Esophagus muscularis mucosa (tissue), 4 donors: ENCODE measurements at places on chromosomes 16 and 17. TPM values are rescaled to one million over a fixed set of nuclear protein-coding genes. Genes with fewer than 3 reads are reported as not detected.

Gene NPIPB13
- total RNA-seq, result 0.83 TPM

Gene SLC38A8
- total RNA-seq, result not detected

- DNase-seq, result no peak
Observed at GRCh38 chr16:19437280-19437679, 19.6 kb downstream of the TMC5 start.

- DNase-seq, result no peak
Observed at GRCh38 chr16:81494434-81494806, 49.8 kb downstream of the CMIP start.

- DNase-seq, result no peak
Observed at GRCh38 chr17:67216578-67217320, 28.2 kb downstream of the HELZ start.

- no peak for DNase-seq
Observed at GRCh38 chr16:66621973-66622372, 17.5 kb downstream of the CMTM3 start.
